ENCODE measurements at places on chromosomes 11 and 22.

DNA sequence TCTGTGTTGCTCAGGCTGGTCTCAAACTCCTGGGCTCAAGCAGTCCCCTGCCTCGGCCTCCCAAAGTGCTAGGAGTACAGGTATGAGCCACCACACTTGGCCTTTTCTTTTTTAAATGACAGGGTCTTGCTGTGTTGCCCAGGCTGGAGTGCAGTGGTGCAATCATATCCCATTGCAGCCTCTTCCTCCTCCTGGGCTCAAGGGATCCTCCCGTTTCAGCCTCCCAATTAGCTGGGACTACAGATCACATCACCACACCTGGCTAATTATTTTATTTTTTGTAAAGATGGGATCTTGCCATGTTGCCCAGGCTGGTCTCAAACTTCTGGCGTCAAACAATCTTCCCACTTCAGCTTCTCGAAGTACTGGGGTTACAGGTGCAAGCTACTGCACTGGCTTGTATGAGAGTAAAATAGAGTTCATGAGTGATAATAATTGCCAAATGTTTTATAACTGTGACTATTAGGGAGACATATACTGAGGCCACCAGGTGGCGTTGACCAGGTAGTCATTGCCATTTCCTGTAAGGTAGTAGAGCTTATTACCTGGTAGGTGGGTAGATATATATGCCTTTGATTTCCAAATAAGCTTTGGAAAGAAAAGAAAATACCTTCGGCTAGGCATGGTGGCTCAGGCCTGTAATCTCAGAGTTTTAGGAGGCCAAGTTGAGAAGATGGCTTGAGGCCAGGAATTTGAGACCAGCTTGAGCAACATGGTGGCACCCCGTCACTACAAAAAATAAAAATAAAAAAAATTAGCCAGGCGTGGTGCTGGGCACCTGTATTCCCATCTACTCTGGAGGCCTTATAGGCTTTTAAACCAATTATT lies 5.4 kb downstream of the FDX1 start:
- DNase-seq = peak; percentile 44

- DNase-seq = no peak
Measured at GRCh38 chr22:19664406-19664805, 49.9 kb upstream of the SEPTIN5 start.

GRCh38 chr11:128057786-128058395 lies 529.5 kb downstream of the ETS1 start:
- DNase-seq = no peak

DNA sequence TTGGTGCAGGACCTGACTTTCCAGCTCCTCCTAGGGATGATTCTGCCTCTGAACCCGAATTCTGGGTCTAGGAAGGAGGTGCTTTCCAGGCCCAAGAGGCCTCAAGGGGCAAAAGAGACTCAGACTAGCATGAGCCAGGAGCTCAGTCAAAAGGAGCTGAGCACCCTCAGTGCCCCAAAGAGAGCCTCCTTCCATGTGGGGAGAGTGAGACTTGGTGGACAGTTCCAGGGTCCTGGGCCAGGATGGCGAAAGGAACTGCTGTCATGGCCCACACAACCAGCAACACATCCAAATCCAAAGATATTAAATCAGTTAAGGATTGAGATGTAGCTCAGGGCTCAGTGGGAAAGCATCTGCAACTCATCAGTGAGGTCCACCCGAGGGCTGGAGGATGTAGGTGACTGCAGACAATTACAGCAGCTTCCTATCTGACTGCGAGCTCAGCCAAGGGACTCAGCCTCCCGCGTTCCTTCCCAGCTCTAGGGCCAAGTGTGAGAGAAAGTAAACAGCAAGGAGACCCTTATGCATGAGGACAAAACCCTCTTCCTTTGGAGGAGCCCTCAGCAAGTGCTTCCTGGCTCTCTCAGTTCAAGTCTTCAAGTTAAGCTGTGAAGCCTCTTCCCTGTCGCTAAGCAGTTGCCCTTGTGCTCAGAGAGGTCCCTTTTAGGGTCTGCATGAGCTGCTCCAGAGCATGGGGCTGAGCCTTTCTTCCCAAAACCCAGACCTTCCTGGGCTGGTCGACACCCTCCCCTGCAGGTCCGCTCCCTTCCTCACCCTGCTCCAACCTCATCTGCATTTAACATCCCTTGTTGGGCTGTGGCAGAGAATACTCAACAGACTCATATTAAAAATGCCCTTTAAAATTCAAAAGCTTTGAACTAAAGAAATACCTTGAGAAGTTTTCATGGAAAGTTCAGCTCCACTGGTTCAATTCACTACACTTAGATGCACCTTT lies 35.8 kb downstream of the C11orf58 start:
- no peak for DNase-seq

DNA sequence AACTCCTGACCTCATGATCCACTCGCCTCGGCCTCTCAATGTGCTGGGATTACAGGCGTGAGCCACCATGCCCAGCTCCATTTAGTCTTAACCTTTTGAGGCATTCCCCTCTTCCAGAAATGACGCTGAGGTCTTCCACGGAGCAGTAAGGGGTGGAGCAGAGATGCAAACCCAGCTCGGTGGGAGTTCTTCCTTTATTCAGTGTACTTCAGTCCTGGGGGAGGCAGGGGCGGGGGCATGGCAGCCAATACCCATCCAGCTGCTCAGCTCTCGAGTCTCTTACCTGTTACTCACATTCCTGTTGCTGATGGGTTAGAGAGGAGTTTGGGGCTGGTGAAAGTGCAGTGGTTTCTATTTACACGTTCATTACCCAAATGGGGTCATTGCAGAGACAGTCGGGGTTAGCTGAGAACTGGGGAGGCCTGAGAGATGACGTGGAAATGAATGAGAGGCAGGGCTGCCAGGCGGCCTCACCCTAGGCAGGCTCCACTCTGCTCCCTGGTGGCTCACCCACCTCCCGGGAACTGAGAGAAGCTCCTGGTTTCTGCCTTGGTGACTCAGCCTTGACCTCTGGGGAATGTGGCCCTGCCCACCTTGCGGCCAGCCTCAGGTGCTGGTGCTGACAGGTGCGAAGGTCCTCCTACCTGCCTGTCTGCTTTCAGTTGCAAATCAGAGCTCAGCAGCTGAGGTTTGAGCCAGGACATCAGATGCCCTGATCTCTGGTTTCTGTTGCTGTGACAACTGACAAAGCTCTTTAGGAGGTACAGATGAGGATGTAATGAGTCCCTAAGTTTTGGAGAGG lies 13.4 kb upstream of the ST14 start:
- DNase-seq = peak; percentile 68

- peak; percentile 31 for DNase-seq
Measured at GRCh38 chr11:36265793-36266628, 23.2 kb downstream of the COMMD9 start.

DNA sequence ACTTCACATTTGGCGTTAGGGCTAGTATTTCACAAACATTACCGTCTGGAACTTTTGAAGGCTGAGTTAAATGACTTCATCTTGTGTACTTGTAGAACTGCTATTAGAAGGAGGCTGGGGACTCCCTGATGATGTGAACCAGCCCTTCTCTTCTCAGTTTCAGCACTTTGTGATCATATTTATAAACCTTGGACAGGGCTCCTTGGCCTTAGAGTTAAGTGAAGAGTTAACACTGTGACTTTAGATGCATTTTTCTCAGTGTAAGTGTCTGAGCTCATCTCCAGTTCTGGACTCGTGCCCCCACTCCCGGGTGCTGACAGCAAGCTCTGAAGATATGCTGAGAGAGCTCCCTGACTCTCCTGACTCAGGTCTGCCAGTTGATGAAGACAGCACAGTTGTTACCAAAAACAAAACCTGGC lies 8.4 kb downstream of the MIAT start:
- DNase-seq = no peak

- no peak for DNase-seq
Measured at GRCh38 chr11:111966678-111967077, 29.5 kb downstream of the DIXDC1 start.

Measured in NCI-H510A treated with DMSO at 0.1 percent for 48 hours (cell line).